GM12878 (cell line): ENCODE measurements at places on chromosomes 12 and 14. TPM values are rescaled to one million over a fixed set of nuclear protein-coding genes. Genes with fewer than 3 reads are reported as not detected.

DNA sequence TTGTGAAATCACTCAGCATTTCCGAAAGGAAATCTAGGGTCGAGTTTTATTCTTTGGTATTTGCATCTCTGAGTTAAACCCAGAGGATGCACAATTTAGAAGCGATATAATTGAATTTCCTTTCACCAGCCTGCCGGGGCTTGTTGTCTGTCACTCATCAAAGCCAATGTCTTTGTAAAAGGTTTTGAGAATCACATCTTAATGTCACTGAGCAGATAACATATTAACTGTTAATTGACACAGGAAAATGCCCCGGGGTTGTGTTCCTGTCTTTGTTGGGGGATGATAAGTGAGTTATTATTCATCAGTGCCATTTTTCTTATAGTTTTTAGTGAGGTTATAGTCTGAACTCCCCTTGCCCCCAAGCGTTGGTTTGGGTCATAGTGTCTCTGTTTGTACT, 73.4 kb downstream of the DUSP6 start:
- no peak for DNase-seq

DNA sequence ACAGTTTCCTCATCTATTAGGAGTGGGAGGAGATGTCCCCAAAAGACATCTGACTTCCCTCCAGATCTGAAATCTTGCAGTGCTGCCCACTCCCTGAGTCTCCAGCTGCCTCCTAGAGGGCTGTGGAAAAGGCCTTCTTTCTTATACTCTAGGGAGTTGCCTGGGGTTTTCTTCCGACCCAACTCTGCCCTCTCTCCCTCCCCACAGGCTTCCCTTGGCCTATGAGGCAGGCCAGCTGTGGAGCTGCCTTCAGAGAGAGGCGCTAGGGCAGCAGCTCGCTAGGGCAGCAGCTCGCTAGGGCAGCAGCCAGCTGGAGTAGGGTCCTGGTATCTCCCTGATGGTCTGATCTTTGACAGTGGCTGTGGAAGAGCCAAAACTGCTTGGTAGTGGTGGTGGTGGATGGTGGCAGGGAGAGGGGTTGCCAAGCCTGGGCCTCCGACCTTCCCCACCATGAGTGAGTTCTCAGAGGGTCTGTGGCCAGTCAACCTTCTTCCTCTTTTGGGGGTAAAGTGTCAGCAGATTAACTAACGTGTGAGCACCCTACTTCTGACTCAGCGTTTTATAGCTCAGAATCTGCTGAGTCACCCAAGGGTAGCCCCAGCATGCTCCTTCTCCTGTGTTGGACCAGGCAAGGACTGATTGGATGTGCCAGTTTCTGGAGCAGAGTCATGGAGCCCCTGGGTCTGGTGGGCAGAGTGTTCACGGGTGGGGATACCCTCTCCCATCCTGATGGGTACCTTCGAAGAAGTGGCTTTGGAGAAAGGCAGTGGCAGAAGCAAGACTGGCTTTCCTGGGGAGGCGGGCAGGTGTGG, 2.3 kb downstream of the SLC48A1 start:
- DNase-seq: no peak

- DNase-seq: no peak
Measured at GRCh38 chr12:67690656-67691055, 42.1 kb downstream of the DYRK2 start.

GRCh38 chr12:120814903-120815429, 89.2 kb downstream of the SPPL3 start:
- no peak for DNase-seq

GRCh38 chr12:113561068-113561780, 89.6 kb upstream of the LHX5 start:
- no peak for DNase-seq

DNA sequence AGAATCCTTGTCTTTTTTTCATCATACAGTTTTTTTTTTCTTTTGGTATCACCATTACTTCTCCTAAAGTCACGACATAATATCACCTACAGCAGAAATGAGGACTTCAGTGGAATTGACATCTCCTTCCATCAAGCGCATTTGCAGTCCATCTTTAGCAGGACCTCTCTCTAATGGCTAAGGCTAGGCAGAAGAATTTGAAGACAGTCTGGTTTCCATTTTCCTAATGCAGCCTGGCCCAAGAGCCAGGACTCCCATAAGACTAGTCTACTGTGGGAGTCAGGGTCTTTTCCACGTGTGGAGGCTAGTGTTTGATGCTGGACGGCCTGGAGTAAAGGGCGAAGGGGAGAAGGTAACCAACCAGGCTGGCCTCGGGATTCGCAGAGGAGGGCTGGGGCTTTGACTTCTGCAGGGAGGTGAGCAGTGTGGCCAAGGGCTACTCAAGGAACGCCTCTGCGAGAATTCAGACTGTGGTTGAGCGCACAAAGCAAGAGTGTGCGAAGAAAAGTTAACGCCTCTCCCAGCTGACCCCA, 769 bp upstream of the ZNF740 start:
- DNase-seq: no peak

- no peak for DNase-seq
Measured at GRCh38 chr12:121717041-121717699, 4.6 kb downstream of the TMEM120B start.

DNA sequence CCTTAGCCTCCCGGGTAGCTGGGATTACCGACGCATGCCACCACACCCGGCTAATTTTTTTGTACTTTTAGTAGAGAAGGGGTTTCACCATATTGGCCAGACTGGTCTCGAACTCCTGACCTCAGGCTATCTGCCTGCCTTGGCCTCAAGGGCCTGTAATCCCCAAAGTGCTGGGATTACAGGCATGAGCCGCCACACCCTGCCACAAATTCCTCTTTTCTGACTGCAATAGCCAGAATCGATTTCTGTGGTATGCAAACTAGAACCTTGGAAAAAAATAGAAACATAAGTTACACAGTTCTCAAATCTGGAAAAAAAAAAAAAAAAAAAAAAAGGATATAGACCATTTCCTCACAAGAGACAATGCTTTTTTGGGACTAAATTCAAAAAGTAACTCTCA, 184.6 kb upstream of the EGLN3 start:
- no peak for DNase-seq

- DNase-seq: no peak
Measured at GRCh38 chr12:109127533-109128242, 11.3 kb downstream of the ACACB start.

- no peak for DNase-seq
Measured at GRCh38 chr12:47715393-47715876, 9.6 kb upstream of the RPAP3 start.

- DNase-seq: no peak
Measured at GRCh38 chr14:76421662-76422061, 45.7 kb downstream of the ESRRB start.

DNA sequence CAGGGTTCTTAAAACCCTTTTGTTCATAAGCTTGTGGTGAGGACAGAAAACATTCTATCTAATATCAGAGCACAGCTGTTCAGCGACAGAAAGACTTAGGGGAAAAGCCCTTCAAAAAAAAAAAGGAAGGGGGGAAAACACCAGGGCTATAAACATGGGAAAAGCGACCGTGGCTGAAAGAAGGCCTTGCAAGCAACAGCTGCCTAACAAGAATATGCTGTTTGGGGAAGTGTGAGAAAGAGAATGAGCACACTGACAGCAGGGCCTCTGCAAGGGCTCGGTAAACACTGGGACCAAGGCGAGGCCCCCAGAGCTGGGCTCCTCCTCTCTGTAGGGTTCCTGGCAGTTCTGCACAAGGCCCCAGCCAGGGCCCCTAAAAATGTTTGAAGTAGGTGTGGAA, 27.4 kb upstream of the CCND2 start:
- no peak for DNase-seq

GRCh38 chr12:78795934-78796445, 68.6 kb upstream of the SYT1 start:
- DNase-seq: no peak

DNA sequence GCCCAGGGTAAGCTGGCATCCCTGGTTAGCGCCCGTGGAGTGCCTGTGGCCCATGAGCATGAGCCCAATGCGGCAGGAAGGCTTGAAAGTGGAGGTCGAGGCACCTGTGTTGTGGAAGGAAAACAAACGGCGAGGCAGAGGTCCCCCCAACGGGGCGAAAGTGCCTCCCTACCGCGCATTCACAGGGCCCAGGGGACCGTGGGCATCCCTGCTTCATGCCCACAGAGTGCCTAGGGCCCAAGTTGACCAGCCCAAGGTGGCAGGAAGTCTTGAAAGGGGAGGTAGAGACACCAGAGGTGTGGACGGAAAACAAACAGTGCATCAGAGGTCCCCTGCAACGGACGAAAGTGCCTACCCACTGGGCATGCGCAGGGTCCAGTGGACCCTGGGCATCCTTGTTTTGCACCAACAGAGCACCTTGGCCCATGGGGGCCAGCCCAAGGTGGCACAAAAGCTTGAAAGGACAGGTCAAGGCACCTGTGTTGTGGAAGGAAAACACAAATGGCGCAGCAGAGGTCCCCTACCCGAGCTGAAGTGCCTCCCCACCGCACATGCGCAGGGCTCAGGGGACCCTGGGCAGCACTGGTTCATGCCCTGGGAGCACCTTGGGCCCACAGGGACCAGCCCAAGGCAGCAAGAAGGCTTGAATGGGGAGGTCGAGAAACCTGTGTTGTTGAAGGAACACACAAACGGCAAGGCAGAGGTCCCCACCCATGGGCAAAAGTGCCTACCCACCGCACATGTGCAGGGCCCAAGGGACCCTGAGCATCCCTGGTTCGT, 377.5 kb downstream of the ALG10 start:
- DNase-seq: no peak

DNA sequence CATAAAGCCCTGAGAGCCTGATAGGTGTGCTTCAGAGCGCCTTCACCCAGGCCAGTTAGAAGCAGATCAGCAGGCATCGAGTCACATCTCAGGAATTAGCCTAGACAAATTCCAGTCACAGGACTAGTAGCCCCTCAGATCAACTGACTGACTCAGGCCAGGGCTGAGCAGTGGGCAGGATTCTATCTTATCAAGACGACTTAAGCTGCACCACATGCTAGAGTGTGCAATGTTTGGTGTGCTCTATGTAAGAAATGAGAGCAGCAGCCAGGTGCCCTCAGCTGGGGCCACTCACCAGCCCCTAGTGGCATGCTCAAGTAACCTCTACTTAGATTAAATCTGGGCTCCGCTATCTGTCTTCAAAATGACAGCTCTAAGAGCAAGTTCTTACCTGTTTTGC, 19.7 kb upstream of the NGB start:
- DNase-seq: no peak

DNA sequence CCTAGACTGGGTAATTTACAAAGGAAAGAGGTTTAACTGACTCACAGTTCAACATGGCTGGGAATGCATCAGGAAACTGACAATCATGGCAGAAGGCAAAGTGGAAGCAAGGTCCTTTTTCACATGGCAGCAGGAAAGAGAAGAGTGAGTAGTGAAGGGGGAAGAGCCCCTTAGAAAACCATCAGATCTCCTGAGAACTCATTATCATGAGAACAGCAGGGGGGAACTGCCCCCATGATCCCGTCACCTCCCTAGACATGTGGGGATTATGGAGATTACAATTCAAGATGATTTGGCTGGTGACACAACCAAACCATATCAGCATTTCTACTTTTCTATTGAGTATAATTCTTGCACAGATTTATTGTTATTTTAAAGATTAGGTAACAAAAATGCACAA, 822.1 kb upstream of the FLRT2 start:
- no peak for DNase-seq

GRCh38 chr12:12749433-12749832, 32.3 kb downstream of the CDKN1B start:
- no peak for DNase-seq

DNA sequence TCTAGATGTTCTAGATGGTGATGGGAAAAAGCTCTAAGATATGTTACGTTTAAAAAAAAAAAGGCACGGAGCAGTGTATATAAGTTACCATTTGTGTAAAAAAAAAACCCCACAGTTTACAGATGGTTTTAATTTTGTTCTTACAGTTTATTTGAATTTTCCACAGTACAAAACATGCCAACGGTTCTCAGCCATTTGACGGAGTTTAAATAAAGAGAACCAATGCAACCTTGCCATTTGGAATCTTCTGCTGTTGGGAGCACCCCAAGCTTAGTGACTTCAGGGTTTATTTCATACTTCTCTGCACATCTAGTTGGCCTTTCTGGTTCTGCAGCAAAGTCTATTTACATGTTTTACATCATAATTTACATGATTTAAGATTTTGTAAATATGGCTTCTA, 7.7 kb upstream of the HPD start:
- DNase-seq: no peak

GRCh38 chr14:75445963-75446362, 18.1 kb downstream of the JDP2 start:
- DNase-seq: no peak

- DNase-seq: no peak
Measured at GRCh38 chr12:8860165-8860961, 37.9 kb downstream of the A2ML1 start.

- no peak for DNase-seq
Measured at GRCh38 chr12:117071009-117071408, 28.2 kb downstream of the TESC start.

DNA sequence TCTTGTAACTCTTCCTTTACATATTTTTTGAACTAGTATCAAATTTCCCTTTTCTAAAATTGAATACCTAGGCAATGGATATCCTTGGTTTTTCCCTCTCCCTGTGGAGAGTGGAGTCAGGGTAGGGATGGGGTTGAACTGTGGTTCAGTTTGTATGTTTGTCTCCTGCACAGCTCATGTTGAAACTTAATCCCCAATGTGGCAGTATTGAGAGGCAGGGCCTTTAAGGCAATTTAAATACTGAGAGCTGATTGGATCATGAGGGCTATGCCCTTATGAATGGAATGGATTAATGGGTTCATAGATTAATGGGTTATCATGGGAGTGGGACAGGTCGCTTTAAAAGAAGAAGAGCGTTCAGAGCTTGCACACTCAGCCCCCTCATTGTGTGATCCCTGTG, 127.2 kb upstream of the RGS6 start:
- DNase-seq: no peak

GRCh38 chr14:99055816-99056215, 216.2 kb downstream of the BCL11B start:
- DNase-seq: no peak

Gene AKAP6
- 5.3 and 5.9 TPM in 2 replicates for total RNA-seq

Gene LTBP2
- total RNA-seq: 0.10 and 0.16 TPM in 2 replicates

Gene IAPP
- total RNA-seq: not detected in 2 replicates

Gene SOAT2
- 1.6 and 1.9 TPM in 2 replicates for total RNA-seq

Gene CLEC7A
- not detected in 2 replicates for total RNA-seq

Gene SYCP3
- total RNA-seq: 0.05 and 0.28 TPM in 2 replicates

Gene LRTM2
- total RNA-seq: not detected in 2 replicates

Gene KRT84
- not detected in 2 replicates for total RNA-seq

Gene SMOC1
- total RNA-seq: 0.26 TPM in 1 of 2 replicates, not detected in the other

Gene SERPINA10
- not detected in 2 replicates for total RNA-seq

Gene PTPN21
- 0.08 and 0.23 TPM in 2 replicates for total RNA-seq

Gene CCDC88C
- total RNA-seq: 71.3 and 79.6 TPM in 2 replicates

Gene RGS6
- 14.9 and 16.9 TPM in 2 replicates for total RNA-seq
